ENCODE measurements at places on chromosomes 12 and 14. TPM values are rescaled to one million over a fixed set of nuclear protein-coding genes. Genes with fewer than 3 reads are reported as not detected.

GRCh38 chr14:76267322-76268046, 108.5 kb upstream of the ESRRB start:
- H3K27me3 ChIP-seq: peaks cover 6% of the 10 kb centered on the region
- H3K27ac ChIP-seq: no peak overlapping the region
- DNase-seq: no peak
- no peaks in the 10 kb centered on the region for H3K36me3 ChIP-seq
- H3K4me3 ChIP-seq: peak overlapping the region; percentile 47
- H3K4me1 ChIP-seq: peaks cover 6% of the 10 kb centered on the region

HOXC9 gene
- total RNA-seq: 12.2 TPM

GRCh38 chr14:94952097-94952496, 182.2 kb upstream of the GSC start:
- H3K36me3 ChIP-seq: no peaks in the 10 kb centered on the region
- H3K27ac ChIP-seq: no peak overlapping the region
- H3K4me3 ChIP-seq: no peak overlapping the region
- no peaks in the 10 kb centered on the region for H3K4me1 ChIP-seq
- DNase-seq: no peak

GRCh38 chr14:39015360-39015961, 87.6 kb downstream of the SEC23A start:
- no peaks in the 10 kb centered on the region for H3K4me1 ChIP-seq
- no peak overlapping the region for H3K4me3 ChIP-seq
- H3K36me3 ChIP-seq: no peaks in the 10 kb centered on the region

- H3K36me3 ChIP-seq: no peaks in the 10 kb centered on the region
- no peaks in the 10 kb centered on the region for H3K4me1 ChIP-seq
Observed at GRCh38 chr14:92415969-92416368, 93.0 kb downstream of the SLC24A4 start.

DNA sequence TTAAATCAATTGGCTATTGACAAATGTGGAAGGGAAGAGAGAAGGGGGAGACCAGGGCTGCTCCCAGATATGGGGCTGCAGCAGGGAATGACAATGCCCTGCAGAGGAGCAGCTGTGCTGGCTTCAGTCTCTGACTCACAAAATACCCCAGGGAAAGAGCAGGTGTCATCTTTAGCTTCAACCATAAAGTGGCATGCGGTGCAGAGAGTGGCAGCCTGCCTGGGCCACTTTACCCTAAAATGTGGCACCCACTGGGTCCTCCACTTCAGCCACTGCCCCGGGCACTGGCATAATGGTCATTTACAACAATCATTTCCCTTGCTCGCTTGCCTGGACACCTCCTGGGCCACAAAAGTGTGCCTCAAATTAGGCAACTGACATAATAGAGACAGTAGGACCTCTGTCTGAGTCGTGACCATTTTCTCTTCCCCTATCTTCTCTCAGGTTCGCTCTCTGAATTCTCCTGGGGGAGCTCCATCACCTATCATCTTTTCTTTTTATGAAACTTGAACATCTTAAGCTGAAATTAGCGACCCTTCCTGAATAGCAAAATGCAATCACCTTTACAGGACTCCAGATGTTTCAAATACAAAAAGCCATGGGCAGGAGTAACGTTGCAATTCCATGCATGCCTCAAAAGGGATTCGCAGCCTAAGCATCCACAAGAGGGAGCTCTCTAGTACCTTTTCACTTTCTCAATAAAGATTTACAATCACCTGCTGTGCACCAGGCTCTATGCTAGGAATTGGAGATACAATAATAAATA, 179.9 kb upstream of the ATF7IP start:
- H3K27ac ChIP-seq: no peak overlapping the region
- no peaks in the 10 kb centered on the region for H3K4me1 ChIP-seq
- no peak overlapping the region for H3K4me3 ChIP-seq
- no peaks in the 10 kb centered on the region for H3K27me3 ChIP-seq

GRCh38 chr14:105581551-105582341, 55.4 kb downstream of the TMEM121 start:
- H3K27me3 ChIP-seq: no peaks in the 10 kb centered on the region
- H3K36me3 ChIP-seq: no peaks in the 10 kb centered on the region
- no peaks in the 10 kb centered on the region for H3K4me1 ChIP-seq
- H3K4me3 ChIP-seq: no peak overlapping the region

- no peaks in the 10 kb centered on the region for H3K36me3 ChIP-seq
- H3K27ac ChIP-seq: no peak overlapping the region
- DNase-seq: no peak
- no peaks in the 10 kb centered on the region for H3K27me3 ChIP-seq
- H3K4me1 ChIP-seq: peaks cover 36% of the 10 kb centered on the region
Observed at GRCh38 chr14:61559641-61560201, 135.6 kb upstream of the HIF1A start.

DNA sequence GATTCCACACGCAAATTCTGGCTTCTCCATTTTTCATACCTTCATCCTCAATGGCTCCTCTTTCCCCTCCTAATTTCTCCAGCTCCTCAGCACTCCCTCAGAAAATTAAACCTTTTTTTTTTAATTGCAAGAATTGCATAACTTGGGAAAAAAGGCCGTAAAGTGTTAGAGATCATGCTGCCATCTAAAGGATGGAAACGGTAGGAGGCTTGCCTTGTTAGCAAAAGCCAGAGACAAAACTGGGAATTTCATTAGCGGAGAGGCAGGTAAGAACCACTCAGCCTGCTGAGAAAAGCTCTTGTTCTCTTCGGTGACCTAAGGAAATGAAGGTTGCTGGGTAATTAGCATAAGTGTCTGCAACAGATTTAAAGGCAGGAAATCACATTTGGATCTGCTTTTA, 204.3 kb downstream of the AEBP2 start:
- no peak overlapping the region for H3K27ac ChIP-seq
- H3K4me3 ChIP-seq: no peak overlapping the region
- no peak for DNase-seq
- H3K4me1 ChIP-seq: no peaks in the 10 kb centered on the region

ZNF891 gene
- 2.6 TPM for total RNA-seq

- no peaks in the 10 kb centered on the region for H3K4me1 ChIP-seq
- no peak overlapping the region for H3K27ac ChIP-seq
- H3K36me3 ChIP-seq: no peaks in the 10 kb centered on the region
- no peaks in the 10 kb centered on the region for H3K27me3 ChIP-seq
- no peak overlapping the region for H3K4me3 ChIP-seq
Observed at GRCh38 chr12:26091822-26092221, 33.0 kb downstream of the BHLHE41 start.

DNA sequence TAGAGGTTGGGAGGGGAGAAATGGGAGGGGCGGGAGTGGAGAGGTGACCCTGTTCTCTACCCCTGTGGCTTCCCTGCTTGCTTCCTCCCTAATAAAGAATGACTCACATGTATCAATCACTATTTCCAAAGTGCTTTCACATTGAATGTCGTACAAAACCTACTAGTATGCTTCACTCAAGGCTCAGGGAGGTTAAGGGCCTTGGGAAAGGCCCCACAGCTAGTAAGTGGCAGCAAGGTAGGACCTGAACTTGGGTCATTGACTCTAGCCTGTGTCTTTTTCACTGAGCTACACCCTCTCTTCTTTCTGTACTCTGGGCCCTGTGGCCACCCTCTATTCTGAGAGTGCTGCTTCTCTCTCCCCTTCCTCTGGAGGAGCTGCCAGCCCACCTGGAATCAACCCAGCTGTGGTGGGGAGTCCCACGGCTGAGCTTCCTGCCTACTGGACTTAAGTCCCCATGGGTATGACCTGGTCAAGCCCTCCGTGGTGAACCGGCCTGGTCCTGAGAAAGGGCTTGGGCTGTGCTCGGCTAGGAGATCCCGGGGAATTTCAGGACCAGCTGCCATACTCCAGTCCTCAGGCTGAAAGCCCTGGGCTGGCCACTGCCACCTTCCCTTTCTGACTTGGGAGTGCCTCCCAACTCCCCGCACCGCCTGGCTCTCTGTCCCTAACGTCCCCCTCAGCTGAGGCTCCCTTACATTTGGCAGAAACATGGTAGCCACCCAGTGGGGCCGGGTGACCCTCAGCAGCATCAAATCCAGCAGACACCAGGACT, 13.0 kb downstream of the SLC48A1 start:
- no peak overlapping the region for H3K4me3 ChIP-seq
- peaks cover 48% of the 10 kb centered on the region for H3K4me1 ChIP-seq
- peak overlapping the region; percentile 59 for H3K27ac ChIP-seq
- peak; percentile 76 for DNase-seq
- no peaks in the 10 kb centered on the region for H3K27me3 ChIP-seq

DNA sequence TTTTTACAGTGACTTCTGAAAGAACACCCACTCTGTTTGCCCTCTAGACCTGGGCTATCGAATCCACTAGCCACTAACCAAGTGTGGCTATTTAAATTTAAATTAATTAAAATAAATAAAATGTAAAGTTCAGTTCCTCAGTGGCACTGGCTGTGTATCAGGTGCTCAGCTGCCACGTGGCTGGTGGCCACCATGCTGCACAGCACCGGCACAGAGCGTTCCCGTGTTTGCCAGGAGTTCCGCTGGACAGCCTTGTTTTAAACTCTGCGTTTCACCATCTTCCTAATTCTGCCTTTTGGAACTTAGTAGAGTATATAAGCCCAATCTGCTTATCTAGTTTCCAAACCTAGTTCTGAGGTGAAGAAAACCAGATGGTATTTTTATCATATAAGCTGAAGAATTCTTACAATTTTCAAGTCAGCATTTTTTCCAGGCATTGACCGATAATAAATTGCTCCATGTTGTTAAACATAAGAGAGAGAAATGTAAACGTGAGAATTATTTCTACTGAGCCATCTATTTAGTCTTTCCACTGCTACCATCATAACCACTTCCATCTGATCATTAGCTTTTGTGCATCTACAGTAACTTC, 339.0 kb downstream of the CACNA1C start:
- no peak for DNase-seq
- H3K4me3 ChIP-seq: no peak overlapping the region
- peaks cover 11% of the 10 kb centered on the region for H3K4me1 ChIP-seq
- H3K36me3 ChIP-seq: no peaks in the 10 kb centered on the region

DNA sequence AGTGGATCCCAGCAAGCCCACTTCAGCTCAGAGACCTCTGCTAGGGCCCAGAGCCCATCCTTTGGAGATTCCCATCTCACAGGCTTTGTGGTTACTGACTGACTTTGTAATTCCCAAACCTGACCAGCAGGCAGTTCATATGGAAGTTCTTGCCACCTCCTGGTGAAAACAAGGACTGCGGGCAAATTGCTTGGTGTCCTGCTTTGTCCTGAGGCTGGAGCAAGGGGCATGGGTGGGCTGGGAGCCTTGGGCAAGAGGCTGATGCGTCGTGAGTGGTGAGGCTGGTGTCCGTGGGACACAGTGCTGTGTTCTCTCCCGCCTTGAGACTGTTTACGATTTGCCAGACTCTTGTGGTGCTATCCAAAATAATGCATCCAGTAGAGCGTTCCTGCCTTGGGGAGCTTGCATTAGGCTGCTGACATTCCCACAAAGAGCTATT, 91.0 kb downstream of the LRRC74A start:
- H3K4me1 ChIP-seq: peaks cover 80% of the 10 kb centered on the region
- H3K27me3 ChIP-seq: no peaks in the 10 kb centered on the region
- no peak overlapping the region for H3K4me3 ChIP-seq
- H3K27ac ChIP-seq: peak overlapping the region; percentile 98
- no peaks in the 10 kb centered on the region for H3K36me3 ChIP-seq

DNA sequence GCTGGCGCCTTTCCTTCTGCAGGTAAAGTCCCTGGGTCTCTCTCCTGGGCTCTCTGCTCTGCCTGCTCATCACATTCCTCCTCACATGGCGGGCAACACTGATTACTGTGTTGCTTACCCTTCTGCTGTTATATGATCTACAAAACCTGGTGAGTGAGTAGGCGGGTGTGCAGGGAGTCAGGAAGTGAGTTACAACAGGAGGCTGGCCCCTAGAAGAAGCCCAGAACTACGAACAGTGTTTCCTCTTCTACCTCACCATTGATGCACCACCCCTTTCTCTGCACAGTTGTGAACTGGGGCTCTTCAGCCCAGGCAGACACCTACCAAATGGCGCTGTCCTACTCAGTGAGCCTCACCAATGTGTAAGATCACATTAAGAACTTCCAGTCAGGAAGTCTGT, 4.9 kb upstream of the KLHL33 start:
- H3K27me3 ChIP-seq: peaks cover 6% of the 10 kb centered on the region
- H3K27ac ChIP-seq: no peak overlapping the region
- H3K4me3 ChIP-seq: no peak overlapping the region
- H3K4me1 ChIP-seq: peaks cover 2% of the 10 kb centered on the region
- H3K36me3 ChIP-seq: peaks cover 9% of the 10 kb centered on the region

- H3K27me3 ChIP-seq: no peaks in the 10 kb centered on the region
- peak overlapping the region; percentile 77 for H3K4me3 ChIP-seq
- peaks cover 75% of the 10 kb centered on the region for H3K4me1 ChIP-seq
- peaks cover 24% of the 10 kb centered on the region for H3K36me3 ChIP-seq
Observed at GRCh38 chr12:57521525-57522010, 1.1 kb upstream of the MBD6 start.

GRCh38 chr14:66069036-66069435, 417.1 kb upstream of the CCDC196 start:
- H3K36me3 ChIP-seq: no peaks in the 10 kb centered on the region
- H3K27ac ChIP-seq: no peak overlapping the region
- no peaks in the 10 kb centered on the region for H3K4me1 ChIP-seq
- DNase-seq: no peak
- H3K27me3 ChIP-seq: no peaks in the 10 kb centered on the region

DNAJC22 gene
- total RNA-seq: 0.83 TPM

GRCh38 chr12:29534935-29535334, 37.4 kb upstream of the OVCH1 start:
- H3K27ac ChIP-seq: no peak overlapping the region
- no peak for DNase-seq
- no peaks in the 10 kb centered on the region for H3K27me3 ChIP-seq
- H3K36me3 ChIP-seq: no peaks in the 10 kb centered on the region
- H3K4me3 ChIP-seq: no peak overlapping the region

- no peak for DNase-seq
- no peaks in the 10 kb centered on the region for H3K27me3 ChIP-seq
- no peak overlapping the region for H3K27ac ChIP-seq
- no peaks in the 10 kb centered on the region for H3K4me1 ChIP-seq
- H3K4me3 ChIP-seq: no peak overlapping the region
- no peaks in the 10 kb centered on the region for H3K36me3 ChIP-seq
Observed at GRCh38 chr14:72315714-72316113, 383.5 kb downstream of the RGS6 start.

DNA sequence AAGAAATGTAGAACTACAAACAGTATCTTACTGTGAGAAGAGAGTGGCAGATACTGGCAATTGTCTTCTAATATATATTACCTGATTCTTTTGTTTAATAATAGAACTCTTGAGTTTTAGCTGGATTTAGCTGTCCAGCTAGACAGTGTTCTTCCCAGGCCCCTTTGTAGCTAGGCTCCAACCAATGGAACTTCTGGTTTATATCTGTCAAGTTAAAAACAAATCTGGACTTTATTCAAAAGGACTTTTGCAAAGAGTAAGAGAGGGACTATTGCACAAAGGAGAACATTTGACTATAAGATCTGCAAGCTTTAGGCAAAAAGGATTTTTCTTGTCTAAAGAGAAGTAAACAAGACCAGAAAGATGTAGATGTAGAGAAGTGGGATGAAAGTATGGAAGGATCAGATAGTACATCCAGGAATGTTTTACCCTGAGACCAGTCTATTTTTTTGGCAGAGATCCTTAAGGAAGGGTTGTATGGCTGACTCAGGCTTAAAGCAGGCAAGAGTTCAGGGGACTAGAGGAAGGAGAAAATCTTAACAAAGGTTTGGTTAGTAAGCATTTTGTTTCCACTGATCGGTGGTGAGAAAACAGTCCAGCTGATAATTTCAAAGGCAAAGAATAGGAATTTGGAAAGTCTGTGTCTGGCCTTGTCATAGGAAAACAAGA, 111.1 kb upstream of the PLEKHA5 start:
- H3K27ac ChIP-seq: no peak overlapping the region
- DNase-seq: no peak
- no peaks in the 10 kb centered on the region for H3K27me3 ChIP-seq
- H3K4me1 ChIP-seq: no peaks in the 10 kb centered on the region

PTGR2 gene
- total RNA-seq: 25.1 TPM

Data from suprapubic skin (tissue), 4 donors.